ENCODE measurements at places on chromosomes 7 and 10.

- no peak for DNase-seq
Measured at GRCh38 chr7:75914169-75914654, 743 bp upstream of the POR start.

DNA sequence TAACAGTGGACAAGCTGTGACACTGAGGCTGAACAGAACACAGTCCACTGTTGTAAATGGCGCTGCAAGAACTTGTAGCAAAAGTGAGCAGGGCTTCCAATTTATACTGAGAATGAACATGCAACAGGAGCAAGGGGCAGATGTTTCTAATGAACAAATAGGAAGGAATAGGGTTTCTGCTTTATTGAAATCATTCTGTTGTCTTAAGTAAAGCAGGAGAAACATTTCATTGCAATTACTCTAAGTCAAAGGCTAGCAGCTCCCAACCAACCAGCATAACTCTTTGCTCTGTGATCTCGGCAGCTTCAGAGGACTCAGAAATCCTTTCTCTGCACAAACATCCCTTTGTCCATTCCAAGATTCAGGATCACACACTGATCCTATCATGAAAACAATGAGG lies 236.2 kb upstream of the PRSS58 start:
- no peak for DNase-seq

GRCh38 chr7:153432063-153432462 lies 620.1 kb upstream of the DPP6 start:
- no peak for DNase-seq

GRCh38 chr7:21417647-21418046 lies 10.2 kb upstream of the SP4 start:
- DNase-seq = no peak

GRCh38 chr7:55778631-55779030 lies 83.9 kb downstream of the SEPTIN14 start:
- no peak for DNase-seq

- no peak for DNase-seq
Measured at GRCh38 chr10:123655751-123656150, 10.4 kb upstream of the GPR26 start.

GRCh38 chr10:102131286-102132170 lies 1.3 kb upstream of the PPRC1 start:
- DNase-seq = no peak

DNA sequence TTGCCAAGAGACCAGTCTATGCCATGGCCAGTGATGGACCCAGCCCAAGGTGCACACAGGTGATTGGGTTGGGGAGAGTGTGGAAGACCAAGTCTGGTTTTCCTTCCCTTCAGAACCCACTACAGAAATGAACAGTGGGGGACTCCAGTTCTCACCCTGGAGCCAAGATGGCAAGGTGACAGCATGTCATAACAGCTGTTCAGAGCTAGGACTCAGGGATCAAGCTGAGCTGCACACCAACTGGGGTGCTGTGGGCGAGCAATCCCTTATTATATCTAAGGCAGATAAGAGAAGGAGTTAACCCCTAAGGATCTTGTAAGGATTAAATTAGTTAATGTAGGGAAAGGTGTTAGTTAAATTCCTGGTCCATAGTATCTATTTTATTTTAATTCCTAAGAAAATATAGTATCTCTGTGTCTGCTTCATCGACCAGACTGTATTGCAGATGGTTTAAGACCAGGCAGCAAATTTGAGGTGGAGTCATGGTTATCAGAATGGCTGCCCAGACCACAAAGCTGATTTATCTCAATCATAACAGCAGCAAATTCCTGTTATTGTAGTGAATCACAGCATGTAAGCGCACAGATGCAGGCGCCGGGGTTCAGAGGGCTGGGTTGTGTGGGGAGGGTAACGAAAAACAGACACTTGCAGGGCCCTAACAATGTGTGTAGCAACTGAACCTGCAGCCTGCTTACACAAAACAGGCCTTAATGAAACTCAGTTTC lies 208.7 kb upstream of the ZNF32 start:
- DNase-seq = no peak
